Mesenchymal stem cell (in vitro differentiated cells and primary cell): ENCODE measurements at places on chromosomes 7 and 10.

GRCh38 chr7:3250725-3251124 lies 50.3 kb upstream of the SDK1 start:
- DNase-seq, result no peak

GRCh38 chr7:122846591-122846990 lies 39.7 kb downstream of the CADPS2 start:
- DNase-seq, result no peak

DNA sequence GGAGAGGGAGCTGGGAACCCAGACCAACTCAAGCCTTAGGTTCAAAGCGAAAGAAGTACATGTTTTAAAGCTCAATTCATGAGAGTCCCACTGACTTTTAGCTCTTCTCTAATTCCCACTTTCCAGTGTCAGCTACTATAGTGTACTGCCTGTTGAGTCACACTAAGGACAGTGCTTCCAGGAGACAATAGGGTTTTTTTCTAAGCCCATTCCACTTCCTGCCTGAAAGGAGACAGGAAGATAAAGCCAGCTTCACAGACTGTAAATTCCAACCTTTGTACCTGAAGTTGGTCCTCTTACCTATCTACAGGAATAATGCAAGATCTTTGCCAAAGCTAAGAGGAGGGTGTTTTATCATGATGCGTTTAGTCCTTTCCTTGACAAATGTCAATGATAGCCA lies 4.4 kb downstream of the MSRB2 start:
- no peak for DNase-seq

- no peak for DNase-seq
Observed at GRCh38 chr7:117021986-117022385, 68.7 kb downstream of the ST7 start.

DNA sequence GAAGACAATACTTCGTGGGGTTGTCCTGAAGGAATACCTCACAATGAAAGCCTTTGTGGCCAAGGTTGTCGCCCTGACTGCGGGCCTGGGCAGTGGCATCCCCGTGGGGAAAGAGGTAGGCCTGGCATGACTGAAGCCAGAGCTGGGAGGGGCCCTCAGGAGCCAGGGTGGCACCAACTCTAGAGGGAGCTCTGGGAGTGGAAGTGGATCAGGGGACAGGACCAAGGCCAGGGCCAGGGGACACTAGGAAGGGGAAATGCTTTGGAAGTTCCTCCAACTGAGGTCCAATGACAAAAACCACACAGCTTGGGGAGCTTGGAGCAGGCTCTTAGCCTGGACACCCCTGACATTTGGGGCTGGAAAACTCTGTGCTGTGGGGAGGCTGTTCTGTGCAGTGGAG lies 5.8 kb downstream of the CLCN1 start:
- DNase-seq, result no peak
